Activated effector memory CD4-positive, alpha-beta T cell treated with anti-CD3 and anti-CD28 coated beads, Interleukin-2, amount 50 U/mL, for 16 hours (primary cell): ENCODE measurements at places on chromosomes 11 and 22.

GRCh38 chr22:11628651-11629511 is 3899.1 kb upstream of the OR11H1 start:
- no peak for DNase-seq

- DNase-seq = no peak
Measured at GRCh38 chr11:121892131-121892681, 223.8 kb downstream of the BLID start.

GRCh38 chr11:27599217-27599616 is 92.6 kb upstream of the LIN7C start:
- no peak for DNase-seq

- no peak for DNase-seq
Measured at GRCh38 chr11:105718641-105719040, 108.8 kb downstream of the GRIA4 start.

DNA sequence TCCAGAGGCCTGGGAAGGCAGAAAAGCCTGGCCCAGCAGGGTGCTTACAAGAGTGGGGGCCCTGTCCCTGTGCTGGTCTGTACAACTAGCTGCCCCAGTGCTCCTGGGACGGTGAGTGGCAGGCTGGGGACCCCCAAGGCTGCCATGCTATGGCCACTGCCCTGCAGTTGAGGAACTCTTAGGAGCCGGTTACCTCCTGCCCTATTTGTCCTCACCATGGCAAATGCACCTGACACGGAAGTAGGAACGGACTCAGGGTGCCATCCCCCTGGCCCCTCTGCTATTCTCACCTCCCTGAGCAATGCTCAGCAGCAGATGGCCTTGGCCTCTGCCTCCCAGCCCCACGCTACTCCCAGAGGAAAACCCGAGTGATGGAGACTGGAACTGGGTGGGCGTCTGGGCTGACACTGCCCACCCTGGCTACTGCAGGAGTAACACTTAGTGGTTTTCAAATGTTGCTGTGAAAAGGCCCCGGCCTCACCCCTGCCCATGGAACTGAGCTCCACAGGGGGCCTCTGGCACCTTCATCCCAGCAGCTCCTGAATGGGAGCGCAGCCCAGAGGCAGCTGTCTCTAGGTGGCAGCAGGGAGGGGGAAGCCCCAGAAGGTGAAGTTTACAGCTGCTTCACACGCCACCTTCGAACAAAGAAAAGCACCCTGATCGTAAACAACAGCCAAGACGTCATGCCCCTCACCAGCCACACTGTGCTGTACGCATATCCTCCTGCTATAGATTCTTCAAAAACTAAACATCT is 105.3 kb downstream of the CTTN start:
- no peak for DNase-seq

- no peak for DNase-seq
Measured at GRCh38 chr11:117091753-117092477, 6.3 kb downstream of the SIK3 start.

- no peak for DNase-seq
Measured at GRCh38 chr11:4087551-4087950, 7.0 kb upstream of the RRM1 start.

DNA sequence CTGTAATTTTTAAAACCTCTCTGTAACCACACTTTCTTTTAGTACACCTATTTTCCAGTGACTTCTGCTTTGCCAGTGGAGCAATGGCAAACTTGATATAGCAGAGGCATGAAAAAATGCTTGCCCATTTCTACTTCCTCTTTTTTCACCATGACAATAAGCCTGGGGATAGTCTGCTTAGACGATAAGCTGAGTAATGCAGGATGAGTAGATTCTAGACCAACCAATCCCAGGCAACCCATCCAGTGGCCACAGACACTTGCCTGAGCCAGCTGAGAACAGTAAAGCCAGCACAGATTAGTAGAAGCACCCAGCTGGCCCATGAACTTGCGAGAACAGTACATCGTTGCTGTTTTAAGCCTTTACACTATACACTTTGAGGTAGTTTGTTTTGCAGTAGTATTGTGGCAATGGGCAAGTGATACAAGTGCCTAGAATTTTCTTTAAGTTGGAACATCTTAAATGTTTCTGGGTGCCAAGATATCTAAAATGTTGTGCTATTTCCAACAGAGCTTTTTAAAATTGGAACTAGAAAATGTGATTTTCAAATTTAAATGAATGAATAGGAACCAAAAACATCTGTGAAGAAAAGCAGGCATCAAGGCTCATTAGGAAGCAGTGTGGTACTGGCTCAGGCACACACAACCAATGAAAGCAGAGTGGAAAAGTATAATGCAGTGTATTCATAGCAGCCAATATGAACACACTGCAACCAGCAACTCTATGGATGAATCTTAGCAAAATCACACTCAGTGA is 37.7 kb downstream of the DDI1 start:
- no peak for DNase-seq

DNA sequence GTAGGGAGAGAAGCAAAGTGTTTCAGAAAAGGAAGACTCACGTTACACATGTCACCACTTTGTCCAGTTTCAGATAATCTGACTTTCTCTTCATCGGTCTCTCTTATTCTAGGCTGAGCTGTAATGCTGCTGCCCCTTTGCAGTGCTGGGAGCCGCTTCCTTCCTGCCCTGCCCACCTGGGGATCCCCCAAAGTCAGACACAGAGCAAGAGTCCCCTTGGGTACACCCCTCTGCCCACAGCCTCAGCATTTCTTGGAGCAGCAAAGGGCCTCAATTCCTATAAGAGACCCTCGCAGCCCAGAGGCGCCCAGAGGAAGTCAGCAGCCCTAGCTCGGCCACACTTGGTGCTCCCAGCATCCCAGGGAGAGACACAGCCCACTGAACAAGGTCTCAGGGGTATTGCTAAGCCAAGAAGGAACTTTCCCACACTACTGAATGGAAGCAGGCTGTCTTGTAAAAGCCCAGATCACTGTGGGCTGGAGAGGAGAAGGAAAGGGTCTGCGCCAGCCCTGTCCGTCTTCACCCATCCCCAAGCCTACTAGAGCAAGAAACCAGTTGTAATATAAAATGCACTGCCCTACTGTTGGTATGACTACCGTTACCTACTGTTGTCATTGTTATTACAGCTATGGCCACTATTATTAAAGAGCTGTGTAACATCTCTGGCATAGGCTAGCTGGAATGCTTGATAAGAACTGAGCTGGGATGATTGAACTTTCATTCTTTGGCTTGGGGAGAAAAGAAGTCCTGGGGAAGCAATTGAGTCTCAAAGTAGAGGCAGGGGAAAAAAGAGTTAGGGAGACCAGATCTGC is 31.2 kb upstream of the SMIM35 start:
- DNase-seq = peak; percentile 45

DNA sequence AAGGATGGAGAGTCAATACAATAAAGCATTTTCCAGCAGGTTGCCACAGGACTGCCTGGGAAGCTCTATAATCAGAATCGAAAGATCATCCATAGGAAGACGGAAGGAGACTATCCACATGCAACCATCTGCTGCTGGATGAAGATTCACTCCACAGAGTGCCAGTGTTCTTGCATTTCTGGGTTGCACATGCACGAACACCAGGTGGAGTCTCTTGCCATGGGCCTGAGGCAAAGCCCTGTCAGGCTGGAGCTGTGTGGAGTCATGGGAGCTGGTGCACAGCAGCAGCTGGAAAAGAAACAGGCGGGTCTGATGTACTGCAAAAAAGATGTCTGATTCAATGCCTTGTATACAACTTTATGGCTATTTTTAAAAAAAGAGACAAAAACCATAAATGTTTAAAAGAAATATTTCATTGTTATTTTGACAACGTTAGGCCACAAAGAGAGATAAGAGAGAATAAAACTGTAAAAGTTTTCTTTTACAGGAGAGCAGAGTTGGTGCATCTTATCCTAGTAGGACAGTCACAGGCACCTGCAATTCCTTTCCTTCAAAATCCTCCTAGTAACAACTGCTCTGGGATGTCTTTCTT is 12.9 kb upstream of the FAT3 start:
- DNase-seq = no peak

- DNase-seq = no peak
Measured at GRCh38 chr11:13884158-13884799, 78.2 kb upstream of the SPON1 start.

GRCh38 chr22:37219533-37219932 is 7.3 kb upstream of the SSTR3 start:
- DNase-seq = no peak

DNA sequence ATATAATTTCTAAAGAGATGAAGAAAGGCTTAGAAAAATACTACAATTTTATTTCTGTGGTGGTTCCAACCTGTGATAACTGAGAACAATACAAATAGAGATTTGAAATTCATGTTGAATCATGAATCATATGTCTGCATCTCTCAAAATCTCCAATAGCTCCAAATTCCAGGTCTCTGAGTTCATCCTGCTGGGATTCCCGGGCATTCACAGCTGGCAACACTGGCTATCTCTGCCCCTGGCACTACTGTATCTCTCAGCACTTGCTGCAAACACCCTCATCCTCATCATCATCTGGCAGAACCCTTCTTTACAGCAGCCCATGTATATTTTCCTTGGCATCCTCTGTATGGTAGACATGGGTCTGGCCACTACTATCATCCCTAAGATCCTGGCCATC is at the start of gene OR56B1:
Gene OR56B1 (plus strand): TSS at position 53 of the 400 bp plus-strand sequence. CDS start 69 bp downstream, at position 122.
- no peak for DNase-seq

DNA sequence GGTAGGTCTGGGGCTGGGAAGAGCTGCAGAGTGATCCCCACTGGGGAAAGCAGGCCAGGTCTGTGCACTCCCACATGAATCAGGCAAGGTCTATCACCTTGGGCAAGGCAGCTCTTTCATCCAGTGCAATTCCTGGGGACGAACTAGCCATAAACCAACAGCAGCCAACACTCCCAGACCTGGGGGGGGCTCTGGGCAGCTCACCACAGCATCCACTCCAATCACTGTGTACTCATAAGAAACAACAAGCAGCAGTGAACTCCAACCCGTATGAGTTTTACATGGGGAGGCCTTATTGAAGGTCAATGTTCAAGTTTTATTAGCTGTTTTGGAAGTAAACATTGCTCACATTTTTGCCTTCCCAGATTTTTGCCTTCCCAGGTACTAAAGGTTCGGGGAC is 157.4 kb upstream of the NAV2 start:
- no peak for DNase-seq

GRCh38 chr11:69957849-69958248 is 120.3 kb upstream of the ANO1 start:
- no peak for DNase-seq

- DNase-seq = no peak
Measured at GRCh38 chr11:103566116-103566515, 456.9 kb downstream of the DYNC2H1 start.

DNA sequence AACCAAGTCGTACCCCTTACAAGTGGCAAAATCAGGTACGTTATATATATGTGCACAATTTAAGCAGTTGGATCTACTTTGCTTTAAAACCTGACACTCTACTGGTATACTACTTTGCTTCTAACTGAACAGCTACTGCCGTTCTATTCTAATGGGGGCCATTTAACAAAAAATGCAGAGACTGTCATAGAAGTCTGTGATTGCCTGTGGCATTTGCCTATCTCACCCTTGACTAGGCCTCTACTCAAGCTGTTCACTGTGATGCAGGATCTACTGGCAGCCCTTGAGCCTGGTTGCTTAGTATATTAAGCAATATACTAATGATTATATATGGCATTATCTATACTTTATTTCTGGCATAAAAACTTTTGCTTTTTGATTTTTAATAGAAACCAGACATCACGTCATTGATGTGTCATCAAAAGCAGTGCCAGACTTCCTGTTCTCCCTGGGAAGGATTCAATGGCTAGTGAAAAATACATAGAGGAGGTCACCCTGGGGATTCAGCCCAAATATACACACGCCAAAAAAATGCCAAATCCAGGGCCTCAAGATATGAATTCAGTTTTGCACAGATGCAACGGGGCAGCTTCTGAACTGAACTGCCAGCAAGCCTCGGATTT is 40.0 kb upstream of the FIBIN start:
- DNase-seq = no peak

DNA sequence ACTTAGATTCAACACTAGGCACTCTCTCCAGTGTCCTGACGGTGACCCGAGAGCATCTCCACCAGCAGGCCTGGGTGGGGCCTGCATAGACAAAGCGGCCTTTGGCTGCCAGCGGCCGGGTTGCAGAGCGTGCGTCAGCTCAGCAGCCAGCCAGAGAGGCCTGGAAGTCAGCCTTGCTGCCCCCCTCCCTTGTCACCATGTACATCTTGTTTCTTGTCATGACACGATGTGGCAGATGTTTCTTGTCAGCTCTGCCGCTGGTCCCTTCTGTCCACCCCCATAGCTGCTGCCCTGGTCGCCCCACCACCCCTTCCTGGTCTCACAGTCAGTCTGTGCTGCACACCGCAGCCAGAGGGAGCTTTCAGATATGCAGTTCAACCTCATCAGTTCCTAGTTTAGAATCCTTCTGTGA is 33.1 kb upstream of the CBX7 start:
- DNase-seq = peak; percentile 57

- DNase-seq = no peak
Measured at GRCh38 chr11:68531129-68531693, 70.7 kb downstream of the PPP6R3 start.

DNA sequence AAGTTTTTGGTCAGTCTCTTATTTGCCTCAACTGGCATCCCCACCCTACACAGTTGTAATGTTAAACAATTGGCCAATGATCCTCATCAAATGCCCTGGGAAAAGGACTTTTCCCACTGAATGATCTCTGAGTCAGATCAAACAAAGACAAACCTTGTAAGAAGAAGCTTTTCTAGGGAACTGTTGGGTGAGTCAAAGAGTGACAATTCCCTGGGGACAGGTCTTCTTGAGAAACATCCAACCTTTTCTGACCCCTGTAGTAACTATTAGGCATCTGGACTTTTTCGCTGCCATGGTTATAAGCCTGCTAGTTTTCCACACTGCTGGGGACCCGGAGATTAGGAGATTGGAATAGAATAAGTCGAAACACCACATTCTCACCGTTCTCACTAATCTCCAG is 789.8 kb upstream of the API5 start:
- no peak for DNase-seq

GRCh38 chr11:65851811-65852507 is 6.0 kb downstream of the CFL1 start:
- no peak for DNase-seq

- DNase-seq = peak; percentile 60
Measured at GRCh38 chr11:61335355-61335710, 2.3 kb downstream of the TKFC start.

DNA sequence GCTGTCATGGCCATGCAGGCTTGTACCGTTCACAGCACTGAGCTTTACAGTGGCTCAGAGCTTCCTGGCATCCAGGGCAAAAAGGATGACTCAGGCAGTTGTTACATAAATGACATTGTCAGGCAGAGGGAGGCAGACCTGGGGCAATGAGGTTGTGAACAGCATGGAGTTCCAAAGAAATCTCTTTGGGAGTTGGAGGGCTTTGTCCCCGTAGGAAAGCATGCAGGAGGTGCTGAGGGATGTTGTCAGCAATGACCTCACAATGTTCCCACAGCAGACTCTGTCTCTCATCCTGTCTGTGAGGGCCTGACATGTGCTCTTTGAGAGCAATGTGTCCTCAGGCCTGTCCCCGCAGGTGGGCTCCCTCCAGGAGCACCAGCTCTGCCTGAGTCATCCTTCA is 25.9 kb upstream of the PDE2A start:
- no peak for DNase-seq

DNA sequence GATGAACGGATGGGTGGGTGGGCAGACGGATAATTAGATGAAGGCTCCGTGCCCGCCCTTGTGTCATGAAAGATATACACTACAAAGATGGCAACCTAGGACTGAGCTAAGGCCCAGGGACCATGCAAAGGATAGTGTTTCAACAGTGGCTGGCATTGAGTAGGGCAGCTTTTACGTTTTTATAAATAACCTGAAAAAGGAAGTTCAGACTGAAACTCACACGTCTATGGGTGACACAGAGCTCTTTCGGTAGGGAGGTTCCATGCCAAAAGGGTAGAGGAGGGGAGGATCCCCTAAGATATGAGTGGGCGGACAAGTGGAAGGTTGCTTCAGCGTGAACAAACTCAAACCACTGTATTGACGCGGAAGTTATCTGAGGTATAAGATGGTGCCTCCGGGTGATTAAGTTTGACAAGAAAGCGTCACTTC is 90.5 kb downstream of the UBASH3B start:
- DNase-seq = peak; percentile 82
